ENCODE measurements at places on chromosomes 12 and 14. TPM values are rescaled to one million over a fixed set of nuclear protein-coding genes. Genes with fewer than 3 reads are reported as not detected.

The ACRBP gene
- 2.2 TPM for total RNA-seq

The KRT3 gene
- not detected for total RNA-seq

The STAC3 gene
- 5.9 TPM for total RNA-seq

The TMX1 gene
- total RNA-seq, result 37.1 TPM

GRCh38 chr14:77161011-77161410 is 19.4 kb upstream of the ZDHHC22 start:
- no peak for DNase-seq

The EPYC gene
- total RNA-seq, result not detected

The DENND5B gene
- total RNA-seq, result 5.5 TPM

The A2ML1 gene
- not detected for total RNA-seq

The ABCD2 gene
- total RNA-seq, result not detected

GRCh38 chr14:77459072-77459723 is 1.3 kb downstream of the AHSA1 start:
- peak; percentile 89 for DNase-seq

- no peak for DNase-seq
Observed at GRCh38 chr14:78278464-78279250, 108.5 kb downstream of the NRXN3 start.

GRCh38 chr12:41112903-41113302 is 75.2 kb upstream of the PDZRN4 start:
- no peak for DNase-seq
